H4 (cell line): ENCODE measurements at places on chromosomes 4 and X. TPM values are rescaled to one million over a fixed set of nuclear protein-coding genes. Genes with fewer than 3 reads are reported as not detected.

Gene CHRDL1
- 0.16 and 1.2 TPM in 2 replicates for total RNA-seq

GRCh38 chr4:177064116-177064515, 245.6 kb upstream of the NEIL3 start:
- no peak for DNase-seq

Gene TBC1D9
- total RNA-seq: 11.8 and 12.9 TPM in 2 replicates

DNA sequence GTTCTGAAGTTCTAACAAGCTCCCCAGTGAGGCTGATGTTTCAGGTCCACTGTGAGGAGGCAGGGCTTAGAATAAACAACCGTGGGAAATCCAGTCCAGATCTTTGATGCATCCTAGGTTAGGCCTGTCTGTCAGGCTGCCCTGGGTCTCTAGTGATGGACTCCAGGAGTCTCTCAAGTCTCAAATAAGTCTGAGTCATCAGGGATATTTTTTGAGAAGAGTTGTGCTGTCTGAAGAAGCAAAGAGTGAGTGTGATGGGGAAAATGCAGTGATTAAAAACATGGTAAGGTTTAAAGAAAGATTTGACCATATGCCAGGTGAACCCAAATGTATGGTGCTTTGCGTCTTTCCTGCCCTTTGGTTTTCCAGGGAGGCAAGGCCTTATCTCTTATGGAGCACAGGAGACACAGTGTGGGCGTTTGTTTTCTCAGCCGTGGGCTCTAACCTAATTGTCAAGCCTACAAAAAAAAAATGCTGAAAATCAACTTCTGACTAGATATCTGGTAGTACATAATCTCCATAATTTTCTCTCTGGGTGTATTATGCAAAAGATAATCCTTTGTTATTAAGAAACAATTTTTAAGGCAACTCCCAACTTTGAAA, 100.7 kb downstream of the PTTG2 start:
- DNase-seq: no peak

DNA sequence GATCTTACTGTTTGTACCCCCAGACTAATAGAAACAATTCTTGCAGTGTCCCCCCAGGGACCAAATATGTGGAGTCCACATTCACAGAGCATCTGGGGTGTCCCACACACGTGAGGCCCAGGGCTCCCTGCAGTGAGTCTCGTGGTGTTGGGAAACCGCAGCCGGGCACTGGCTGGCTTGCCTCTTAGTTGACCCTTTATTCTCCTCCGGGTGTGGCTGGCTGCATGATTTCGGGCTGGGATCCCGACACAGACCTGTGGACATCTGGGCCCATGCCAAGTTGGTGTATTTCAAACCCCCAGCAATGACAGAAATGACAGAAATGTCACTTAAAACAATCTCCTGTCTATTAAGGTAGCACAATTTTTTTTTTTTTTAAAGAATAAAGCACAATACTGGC, 15.6 kb upstream of the CLDN24 start:
- DNase-seq: peak; percentile 71

Gene NOCT
- total RNA-seq: 11.9 and 15.1 TPM in 2 replicates

DNA sequence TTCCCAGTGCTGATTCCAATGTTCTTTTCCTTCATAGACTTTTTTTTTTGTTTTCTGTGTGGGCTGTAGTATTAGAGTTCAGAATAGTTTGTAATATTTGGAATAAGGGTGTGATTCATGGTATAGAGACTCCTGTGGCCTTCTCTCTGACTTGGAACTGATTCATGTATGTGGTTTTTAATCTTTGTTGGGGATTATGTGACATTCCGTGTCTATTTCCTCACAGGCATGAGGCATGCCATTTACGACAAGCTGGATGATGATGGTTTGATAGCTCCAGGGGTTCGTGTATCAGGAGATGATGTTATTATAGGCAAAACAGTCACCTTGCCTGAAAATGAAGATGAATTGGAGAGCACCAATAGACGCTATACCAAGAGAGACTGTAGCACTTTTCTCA, 44.4 kb downstream of the POLR2B start:
- DNase-seq: peak; percentile 78

Gene UBE2K
- total RNA-seq: 16.8 and 25.7 TPM in 2 replicates

Gene FAM9C
- not detected in 2 replicates for total RNA-seq

Gene PPARGC1A
- total RNA-seq: 0.94 and 2.4 TPM in 2 replicates

GRCh38 chr4:145480257-145480656, 1.4 kb upstream of the SMAD1 start:
- no peak for DNase-seq

Gene TNMD
- total RNA-seq: not detected in 2 replicates

DNA sequence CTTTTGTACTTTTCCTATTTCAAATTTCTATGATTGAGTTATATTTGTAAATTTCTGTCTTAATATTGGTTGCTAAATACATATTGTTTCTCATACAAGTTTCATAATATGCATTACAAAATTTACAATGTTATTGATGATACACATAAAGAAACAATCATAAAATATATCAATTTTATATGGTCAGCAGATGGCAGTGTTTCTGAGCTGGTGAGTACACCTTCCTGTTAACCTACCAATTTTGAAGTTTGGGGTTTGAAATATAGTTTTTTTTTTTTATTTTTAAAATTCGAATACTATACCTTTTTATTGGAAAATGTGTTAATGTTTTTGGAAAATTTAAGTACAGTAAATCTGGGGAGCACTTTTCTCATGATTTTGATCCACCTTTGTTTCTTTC, 1953.1 kb upstream of the ADGRL3 start:
- DNase-seq: no peak

GRCh38 chrX:104310090-104310489, 55.4 kb upstream of the ESX1 start:
- peak; percentile 19 for DNase-seq

Gene TBC1D19
- 15.4 and 16.6 TPM in 2 replicates for total RNA-seq

DNA sequence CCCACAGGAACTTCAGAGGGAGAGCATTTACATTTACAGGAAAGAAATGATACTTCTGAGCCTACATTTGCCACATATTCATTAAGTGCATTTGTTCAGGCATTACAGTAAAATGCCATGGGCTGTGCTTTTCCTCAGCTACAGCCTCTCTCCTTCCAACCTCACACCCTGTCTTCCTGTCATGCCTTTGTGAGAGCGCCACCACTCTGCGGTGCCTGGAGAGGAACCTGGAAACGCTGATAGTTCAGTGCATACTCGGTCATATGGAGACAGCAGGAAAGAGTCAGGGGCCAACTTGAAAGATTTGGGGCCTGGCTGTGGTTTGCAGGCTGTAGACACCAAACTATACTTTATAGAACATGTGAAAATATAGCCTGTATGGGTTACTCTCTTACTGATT, 40.5 kb downstream of the NFKB1 start:
- DNase-seq: no peak

Gene COL4A5
- total RNA-seq: 26.0 and 39.4 TPM in 2 replicates

Gene ITIH6
- not detected in 2 replicates for total RNA-seq

Gene SH3TC1
- 2.2 and 4.5 TPM in 2 replicates for total RNA-seq

Gene ADGRG2
- 0.58 and 1.2 TPM in 2 replicates for total RNA-seq

Gene HDX
- total RNA-seq: 4.0 and 7.9 TPM in 2 replicates

Gene RPS6KA3
- 48.0 and 60.0 TPM in 2 replicates for total RNA-seq

- DNase-seq: no peak
Observed at GRCh38 chr4:171985129-171985528, 171.9 kb downstream of the GALNTL6 start.

DNA sequence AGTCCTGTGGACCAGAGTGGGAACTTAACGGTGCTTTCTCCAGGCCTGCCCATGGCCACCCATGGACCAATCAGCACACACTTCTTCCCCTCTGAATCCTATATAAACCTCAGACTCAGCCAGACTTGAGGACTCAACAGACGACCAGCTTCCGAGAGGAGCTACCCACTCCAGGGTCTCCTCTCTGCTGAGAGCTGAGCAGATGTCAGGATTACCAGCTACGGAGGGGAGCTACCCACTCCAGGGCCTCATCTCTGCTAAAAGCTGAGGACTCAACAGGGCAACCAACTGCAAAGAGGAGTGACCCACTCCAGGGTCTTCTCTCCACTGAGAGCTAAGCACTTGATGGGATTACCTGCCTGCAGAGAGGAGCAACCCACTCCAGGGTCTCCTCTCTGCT, 80.0 kb upstream of the DDX60 start:
- DNase-seq: no peak

GRCh38 chrX:112913807-112914206, 73.2 kb upstream of the AMOT start:
- no peak for DNase-seq

Gene KLB
- total RNA-seq: not detected in 2 replicates

- no peak for DNase-seq
Observed at GRCh38 chr4:57661517-57662090, 551.4 kb upstream of the IGFBP7 start.

- peak; percentile 33 for DNase-seq
Observed at GRCh38 chrX:6021316-6022091, 207.2 kb downstream of the NLGN4X start.

DNA sequence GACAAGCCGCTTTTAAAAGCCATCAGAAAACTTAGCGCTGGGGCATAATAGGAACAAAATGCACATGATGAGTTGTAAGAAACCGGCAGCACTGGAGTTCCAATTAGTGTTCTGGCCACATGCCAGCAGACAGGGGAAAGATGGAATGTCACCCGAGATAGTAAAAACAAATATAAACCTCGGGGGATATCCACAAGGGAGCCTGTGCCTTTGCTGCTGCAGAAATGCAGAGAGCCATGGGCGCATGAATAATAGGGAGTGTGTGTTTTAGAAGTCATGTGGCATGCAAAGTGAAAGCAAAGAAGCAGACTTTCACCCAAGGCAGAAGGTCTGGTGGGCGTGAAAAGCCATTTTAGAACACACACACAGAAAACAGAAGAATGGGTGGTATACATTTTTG, 19.1 kb downstream of the GPRASP3 start:
- no peak for DNase-seq

- no peak for DNase-seq
Observed at GRCh38 chrX:9430346-9430921, 34.4 kb upstream of the TBL1X start.

Gene CCDC110
- total RNA-seq: 0.12 TPM in 1 of 2 replicates, not detected in the other

Gene RIBC1
- 0.70 and 1.2 TPM in 2 replicates for total RNA-seq

DNA sequence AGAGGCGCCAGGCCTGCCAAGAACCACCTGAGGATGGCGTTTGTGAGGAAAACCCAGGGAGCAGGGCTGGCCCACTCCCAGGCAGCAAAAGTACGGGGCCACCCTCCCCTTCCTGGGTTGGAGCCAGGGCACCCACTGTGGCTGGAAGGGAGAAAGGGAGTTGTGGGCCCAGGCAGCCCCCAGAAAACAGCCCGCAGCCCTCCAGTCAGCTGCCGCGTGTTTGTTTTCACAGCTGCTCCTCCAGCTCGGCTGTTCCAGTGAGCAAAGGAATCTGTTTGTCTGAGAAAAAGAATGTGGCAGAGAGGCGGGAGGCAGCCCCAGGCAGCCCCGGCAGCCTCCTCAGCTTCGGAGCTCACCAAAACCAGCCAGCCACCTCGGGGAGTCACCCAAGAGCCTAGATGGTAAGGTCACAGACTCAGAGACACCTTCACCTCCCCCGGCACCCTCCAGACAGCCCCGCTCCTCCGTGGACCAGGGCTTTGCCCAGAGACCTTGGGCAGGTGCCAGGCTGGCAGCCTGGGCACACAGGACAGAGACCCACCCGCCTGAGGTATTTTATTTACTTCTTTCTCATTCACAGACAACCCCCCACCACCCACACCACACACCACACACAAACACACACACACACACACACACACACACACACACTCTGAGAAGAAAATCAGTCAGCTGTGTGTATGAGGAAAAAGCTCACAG, 338.1 kb downstream of the BCOR start:
- DNase-seq: peak; percentile 47

DNA sequence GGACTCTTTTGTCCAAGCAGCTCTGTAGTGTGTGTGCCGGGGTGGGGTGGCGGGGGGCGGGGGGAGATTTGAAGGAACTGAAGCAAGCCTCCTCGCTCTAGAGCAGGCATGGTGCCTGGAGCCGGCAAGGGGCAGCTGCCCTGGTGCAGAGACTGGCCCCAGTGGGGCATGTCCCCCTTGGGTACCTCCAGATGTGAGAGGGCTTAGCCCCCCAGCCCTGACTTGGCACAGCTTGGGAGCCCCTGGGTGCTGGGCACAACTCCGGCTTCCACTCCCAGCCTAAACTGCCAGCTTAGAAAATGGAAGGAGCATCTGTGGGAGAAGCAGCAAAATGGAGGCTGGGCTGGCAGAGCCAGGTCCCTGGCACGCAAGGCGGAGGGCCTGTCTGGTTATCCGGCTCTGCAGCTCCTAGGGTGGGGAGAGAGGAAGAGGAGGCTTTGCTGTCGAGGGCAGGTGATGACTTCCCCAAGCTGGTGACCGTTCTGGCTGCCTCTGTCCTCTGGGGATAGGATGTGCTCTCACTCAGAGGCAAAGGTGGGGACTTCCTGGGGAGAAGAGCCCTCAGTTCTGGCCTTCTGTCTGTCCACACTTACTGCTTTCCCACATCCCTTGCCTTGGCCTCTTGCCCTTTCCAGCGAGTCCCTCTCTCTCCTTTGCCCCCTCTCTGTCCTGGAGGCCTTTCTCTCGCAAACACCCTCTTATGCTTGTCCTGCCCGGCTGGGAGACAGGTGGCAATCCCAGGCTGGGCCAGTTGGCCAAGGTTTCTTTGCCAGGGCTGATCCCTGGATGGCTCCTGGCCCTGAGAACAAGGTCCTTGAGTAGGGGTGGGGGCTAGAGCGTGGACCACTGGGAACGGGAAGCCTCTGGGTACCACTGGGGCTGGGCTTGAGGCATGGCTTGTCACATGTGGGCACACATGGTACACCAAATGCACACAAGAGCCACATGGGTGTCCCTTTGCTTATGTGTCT, 2.0 kb downstream of the DLG3 start:
- DNase-seq: no peak

Gene DMRTC1
- total RNA-seq: not detected in 2 replicates

- DNase-seq: peak; percentile 6
Observed at GRCh38 chrX:130560544-130560943, 158.8 kb downstream of the RBMX2 start.

- peak; percentile 85 for DNase-seq
Observed at GRCh38 chr4:38857354-38858096, 908 bp upstream of the TLR6 start.

DNA sequence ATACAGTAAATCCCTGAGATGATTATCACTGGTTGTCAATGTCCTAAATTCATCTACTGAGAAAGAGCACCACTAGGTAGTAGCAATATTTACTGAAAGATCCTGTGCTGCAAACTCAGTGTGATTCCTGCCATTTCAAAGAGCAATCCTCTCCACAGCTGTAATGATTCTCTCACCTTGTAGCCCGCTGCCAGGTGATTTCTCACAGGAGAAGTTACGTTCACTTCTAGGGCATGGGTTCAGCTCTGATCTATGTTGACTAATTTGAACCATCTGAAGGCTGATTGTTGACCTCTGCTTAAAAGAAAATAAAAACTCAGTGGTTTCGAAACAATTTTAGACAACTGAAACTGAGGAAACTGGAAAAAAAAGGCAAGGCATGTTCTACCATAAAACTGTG, 197.0 kb downstream of the FAT4 start:
- DNase-seq: no peak

DNA sequence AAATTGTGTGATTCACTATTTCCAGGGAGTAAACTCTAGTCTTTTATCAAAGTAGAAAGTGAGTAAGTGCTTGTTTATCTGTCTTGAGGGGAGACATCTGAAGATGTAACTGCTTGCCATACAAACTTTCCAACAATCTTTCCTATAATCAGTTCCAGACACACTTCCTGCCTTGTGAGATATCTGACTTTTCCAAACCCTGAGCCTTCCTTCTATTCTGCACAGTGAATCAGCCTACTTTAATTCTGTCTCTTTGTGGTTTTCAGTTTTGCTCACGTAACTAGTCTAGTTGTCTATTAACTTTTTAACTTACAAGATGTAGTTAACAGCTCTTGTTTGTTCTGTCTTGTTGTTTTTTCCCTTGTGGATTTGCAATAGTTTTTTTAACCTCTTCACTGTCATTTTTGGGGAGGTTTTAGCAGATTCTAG, 947.8 kb downstream of the C4orf33 start:
- DNase-seq: no peak
